Activated naive CD8-positive, alpha-beta T cell treated with anti-CD3 and anti-CD28 coated beads for 36 hours (primary cell): ENCODE measurements at places on chromosomes 5 and 9. TPM values are rescaled to one million over a fixed set of nuclear protein-coding genes. Genes with fewer than 3 reads are reported as not detected.

The C5orf58 gene
- not detected for total RNA-seq

The TIGD6 gene
- total RNA-seq = 1.7 TPM

GRCh38 chr9:78940121-78940855 lies 631.5 kb upstream of the TLE4 start:
- no peak for DNase-seq

GRCh38 chr9:36637491-36638270 lies 65.0 kb downstream of the MELK start:
- no peak for DNase-seq

The CTNND2 gene
- not detected for total RNA-seq

DNA sequence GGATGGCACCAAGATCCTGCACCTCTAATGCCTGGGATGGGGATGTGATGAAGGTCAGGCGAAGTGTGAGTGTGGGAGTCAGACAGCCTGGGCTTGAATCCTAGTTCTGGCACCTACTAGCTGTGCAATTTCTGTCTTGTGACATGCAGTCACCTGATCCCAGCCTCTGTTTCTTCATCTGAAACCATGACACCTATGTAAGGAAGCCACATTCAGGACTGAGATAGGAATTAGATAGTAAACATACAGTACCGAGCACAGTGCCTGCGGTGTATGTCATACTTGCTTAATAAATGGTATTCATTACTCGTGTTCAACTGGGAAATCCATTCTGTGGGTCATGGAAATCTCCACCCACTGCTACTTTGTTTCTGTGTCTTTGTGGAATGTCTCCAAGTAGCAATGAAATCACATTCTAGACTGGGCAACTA lies 140.6 kb upstream of the STC2 start:
- DNase-seq = no peak

The LRRC19 gene
- not detected for total RNA-seq

The SLCO6A1 gene
- total RNA-seq = not detected

DNA sequence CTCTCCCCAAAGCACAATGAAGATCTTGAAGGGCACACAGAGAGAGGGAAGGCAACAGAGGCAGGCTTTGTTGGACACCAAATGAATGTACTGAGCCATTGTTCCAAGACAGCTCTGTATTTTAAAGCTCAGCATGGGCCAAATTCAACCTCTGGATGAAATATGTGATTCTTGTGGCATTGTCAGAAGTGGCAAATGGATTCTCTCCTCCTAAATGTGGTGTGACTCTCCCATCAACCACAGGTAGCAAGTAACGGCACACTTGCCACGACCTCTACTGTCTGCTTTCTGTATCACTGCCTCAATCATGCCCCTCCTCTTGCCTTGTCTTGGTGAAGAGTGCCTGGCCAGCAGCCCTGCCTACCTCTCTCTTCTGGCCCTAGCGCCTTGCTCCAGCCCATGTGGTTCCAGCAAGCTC lies 6.1 kb upstream of the MOB3B start:
- no peak for DNase-seq

The FBP1 gene
- 0.82 TPM for total RNA-seq

The ORM2 gene
- not detected for total RNA-seq

DNA sequence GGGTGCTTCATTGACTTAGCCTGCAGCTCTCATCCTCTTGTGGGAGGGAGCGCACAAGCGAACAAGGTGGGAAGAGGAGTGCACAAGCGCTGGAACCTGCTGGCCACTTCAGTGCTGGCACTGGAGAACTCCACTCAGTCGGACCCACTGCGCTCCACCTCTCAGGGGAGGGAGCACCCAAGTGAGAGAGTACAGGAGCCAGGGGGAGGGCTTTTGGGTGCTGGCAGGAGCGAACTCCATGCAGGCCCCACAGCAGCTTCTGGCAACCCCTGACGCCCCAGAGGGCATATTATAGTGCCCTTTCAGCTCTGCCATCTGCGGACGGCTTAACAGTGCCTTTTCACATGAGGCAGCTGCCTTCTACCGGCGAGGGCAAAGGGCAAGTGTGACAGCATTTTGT lies 774.2 kb upstream of the COX7C start:
- DNase-seq = no peak

DNA sequence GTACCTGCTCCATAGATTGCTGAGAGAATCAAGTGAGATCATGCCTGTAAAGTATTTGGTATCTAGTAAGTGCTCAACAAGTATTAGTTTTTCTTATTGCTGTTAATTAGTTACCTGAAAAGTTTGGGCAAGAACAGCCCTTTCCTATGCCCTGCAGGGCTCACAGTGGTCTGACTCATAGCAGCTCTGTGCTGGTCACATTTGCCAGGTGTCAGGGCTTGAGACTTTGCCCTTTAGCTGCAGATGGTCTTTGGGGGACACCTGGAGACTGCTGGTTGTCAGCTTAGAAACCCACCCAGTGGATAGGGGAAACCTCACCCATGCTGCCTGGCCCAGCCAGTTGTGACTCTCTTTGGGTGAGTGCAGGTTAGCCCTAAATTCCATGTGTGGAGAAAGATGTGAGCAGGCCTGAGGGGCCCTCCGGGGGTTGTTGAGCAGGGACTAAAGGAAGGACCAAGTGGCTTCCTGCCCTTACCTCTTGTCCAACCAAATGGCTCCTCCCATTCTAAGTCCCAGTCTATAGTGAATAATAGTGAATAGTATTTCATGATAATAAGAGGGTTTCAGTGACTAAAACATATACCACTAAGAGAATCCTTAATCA lies 9.0 kb downstream of the COL27A1 start:
- DNase-seq = no peak
